ENCODE measurements at places on chromosomes 5 and 9.

DNA sequence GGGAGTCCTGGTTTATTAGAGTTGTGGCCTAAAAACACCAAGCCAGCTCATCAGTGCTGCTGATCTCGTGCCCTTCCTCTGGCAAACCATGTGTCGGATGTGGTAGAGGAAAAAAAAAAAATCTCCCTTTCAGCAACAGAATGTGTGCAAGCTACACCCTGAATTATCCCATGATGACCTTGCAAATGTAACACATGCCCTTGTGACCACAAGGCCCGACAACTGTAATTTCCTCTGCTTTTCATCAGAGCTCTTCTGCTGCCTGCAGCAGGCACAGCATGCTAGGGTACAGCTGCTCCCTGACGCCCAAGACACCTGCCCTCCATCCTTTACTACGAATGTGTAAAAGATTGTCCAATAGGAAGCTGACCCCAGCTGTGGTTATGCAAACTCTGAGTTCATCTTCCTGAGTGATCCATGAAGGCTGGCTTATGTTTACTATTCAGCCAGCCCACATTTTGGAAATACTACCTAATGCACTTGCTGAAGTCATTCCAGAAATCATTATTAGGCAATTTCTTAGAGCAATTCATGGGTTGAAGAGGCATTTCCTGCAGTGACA, 14.6 kb upstream of the BNC2 start:
- DNase-seq = no peak

- DNase-seq = no peak
Measured at GRCh38 chr9:89426384-89426961, 71.4 kb downstream of the SEMA4D start.

DNA sequence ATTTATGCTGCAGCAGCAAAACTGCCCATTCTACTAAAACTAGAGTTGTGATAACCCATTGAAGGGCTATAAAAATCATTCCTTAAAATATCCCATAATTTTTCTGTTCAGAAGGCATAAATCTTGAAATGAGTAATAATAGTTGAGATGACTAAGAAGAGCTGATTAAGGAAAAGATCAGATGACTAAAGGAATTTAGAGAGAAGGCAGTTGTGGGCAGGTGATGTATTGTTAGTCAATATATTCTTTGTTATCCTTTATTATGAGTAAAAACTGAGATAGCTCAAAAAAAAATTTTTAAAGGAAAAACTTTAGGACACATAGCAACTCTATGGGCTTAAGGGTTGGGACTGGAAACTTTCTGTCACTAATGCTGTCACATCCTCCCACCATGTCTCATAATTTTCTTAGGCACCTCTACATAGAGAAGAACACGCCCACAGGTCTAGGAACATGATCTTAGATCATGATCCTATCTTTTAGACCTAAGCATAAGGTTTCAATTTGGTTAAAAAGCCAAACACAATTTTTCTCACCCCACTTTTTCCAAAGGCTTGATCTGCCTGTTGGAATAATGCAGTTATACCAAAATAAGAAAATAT, 597.5 kb upstream of the MEF2C start:
- no peak for DNase-seq

DNA sequence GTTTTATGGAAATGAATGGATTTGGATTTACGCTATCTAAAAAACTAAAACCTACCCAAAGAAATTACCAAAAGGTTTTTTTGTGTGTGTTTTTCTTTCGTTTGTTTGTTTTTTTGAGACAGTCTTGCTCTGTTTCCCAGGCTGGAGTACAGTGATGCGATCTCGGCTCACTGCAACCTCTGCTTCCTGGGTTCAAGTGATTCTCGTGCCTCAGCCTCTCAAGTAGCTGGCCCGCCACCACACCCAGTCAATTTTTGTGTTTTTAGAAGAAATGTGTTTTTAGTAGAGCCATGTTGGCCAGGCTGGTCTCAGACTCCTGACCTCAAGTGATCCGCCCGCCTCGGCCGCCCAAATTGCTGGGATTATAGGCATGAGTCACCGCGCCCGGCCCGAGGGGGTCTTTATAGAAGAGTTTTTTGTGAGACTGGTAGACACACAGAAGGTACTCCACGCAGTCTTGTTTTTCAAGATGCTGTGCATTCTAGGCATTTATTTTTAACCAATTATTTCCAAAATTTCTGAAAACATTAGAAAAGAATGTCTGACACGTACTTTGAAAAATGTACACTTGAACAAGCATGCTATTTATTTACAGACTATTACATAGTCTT, 75.7 kb downstream of the NR6A1 start:
- peak; percentile 66 for DNase-seq

DNA sequence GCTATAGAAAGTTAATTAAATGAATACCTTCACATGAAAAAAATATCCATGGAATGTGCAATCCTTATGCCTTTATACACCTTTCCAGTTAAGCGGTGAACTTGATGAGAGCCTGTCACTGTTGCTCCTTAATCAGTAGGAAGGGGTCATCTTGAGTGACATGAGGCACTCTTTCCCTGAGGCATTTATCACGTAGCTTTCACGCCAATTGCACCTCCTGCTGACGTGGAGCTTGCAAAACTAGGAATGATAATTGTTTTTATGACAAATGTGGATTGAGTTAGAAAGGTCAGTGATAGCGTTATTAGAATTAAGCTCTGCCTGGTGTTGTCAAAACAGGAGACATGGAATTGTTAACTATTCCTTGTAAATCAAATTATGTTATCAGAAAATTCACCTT, 79.7 kb downstream of the SLF1 start:
- no peak for DNase-seq

DNA sequence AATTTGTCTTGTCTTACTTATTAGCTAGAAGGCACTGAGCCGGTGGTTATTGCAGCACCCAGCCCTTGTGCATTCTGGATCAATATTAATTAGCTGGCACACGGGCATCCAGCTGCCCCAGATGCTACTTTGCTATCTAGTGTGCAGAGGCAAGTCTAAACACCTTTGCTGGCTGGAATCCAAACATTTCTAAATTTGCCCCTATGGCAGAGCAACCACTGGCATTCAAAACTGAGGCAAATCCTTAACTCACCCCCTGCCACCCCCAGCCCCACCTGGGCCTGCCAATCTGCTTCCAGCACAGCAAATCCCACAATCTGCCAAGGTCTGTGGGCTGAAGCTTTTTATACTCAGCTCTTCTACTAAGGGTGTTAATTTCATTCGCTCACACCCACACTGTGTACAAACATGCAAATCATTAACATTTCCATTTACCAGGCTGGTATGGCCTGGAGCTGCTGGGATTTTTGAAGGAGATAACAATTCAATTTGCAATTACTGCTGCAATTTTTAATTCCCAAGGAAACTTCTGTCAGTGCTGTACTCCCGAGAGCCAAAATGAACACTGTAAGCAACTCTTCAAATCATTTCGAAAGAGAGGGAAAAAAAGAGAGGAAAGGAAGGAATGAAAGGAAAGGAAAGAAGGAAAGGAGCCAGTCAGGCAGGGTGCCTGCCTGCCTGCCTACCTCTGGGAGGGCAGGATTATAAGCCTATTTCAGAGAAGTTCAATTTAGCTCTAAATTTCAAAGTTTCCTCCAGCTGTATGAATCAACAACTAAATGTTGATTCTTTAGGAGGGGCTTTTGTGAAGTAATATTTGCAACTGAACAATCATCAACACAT, 35.5 kb downstream of the RAPGEF1 start:
- DNase-seq = no peak

GRCh38 chr5:52898961-52899680, 90.0 kb upstream of the ITGA2 start:
- no peak for DNase-seq

DNA sequence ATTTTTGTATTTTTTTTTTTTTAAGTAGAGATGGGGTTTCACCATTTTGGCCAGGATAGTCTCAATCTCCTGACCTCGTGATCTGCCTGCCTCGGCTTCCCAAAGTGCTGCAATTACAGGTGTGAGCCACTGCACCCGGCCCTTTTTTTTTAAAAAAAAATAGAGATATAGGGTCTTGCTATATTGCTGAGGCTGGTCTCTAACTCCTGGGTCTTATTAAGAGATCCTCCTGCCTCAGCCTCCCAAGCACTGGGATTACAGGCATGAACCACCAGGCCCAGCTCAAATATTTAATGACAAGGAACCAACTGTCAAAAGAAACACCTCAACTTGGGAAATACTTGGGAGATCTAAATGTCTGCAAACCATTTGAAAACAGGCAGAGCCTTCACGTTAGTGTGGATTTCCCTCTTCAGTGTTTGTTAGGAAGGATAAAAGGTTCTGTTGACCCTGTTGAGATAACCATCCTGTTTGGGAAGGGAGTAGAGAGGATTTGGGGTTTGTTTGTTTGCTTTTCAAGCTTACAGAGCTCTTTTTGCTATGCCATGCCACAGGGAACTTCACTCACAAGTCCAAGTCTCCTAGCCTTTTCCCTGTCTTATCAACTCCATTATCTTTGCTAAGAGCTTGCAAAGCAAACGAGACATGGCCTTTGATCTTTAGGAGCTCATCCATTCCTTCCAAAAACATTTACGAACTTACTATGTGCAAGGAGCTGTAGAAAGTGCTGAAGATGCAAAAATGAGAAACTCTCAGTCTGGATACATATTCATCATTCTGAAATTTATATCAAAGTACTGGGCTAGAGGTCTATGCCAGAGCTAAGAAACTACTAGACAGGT, 7.5 kb downstream of the FAXDC2 start:
- no peak for DNase-seq

DNA sequence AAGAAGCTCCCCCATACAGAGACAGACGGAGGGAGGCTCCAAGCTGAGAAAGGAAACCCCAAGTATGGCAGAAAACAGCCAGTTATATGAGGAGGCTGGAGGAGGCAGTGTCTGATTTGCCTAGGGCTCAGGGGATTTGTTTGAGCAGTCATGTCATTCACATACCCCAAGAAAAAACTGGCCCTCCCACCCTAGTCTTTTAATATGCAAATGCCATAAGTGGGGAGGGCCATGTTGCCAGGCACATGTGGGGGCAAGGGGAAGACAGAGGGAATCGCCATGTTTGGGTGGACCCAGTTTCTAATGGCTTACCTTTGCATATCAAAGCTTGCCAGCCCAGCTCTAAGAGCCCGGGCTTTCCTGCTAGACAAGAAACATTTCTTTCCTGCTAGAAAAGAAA, 1163.8 kb downstream of the TAF11L14 start:
- DNase-seq = no peak

GRCh38 chr9:116027951-116028350, 125.6 kb upstream of the PAPPA start:
- DNase-seq = no peak

DNA sequence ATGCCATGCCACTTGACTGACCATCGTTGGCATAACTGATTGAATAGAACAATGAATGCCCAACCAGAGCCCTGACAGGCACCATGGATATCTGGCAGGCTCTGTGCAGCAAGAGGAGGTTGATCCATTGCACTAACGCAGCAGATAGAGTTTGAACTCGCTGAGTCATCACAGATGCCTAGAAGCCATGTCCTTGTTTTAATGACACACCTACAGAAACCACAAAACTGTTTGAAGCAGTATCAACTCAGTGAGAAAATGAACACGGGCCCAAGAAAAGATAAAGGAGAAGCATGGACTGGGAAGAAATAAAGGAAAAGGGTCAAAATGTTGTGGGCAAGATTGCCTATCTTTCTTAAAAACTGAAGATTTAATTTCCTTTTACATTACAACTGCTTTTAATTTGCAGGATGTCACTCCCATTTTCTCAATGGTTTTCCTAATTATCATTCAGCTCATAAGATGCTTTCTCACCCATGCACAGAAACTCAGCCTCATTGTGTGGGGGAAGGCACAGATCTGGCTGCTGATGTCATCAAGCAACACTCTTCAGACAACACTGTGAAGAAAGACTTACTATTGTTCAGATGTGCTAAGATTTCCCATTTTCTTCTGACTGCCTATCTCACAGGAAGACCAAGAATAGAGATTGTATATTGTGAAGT, 129.0 kb downstream of the PIK3R1 start:
- no peak for DNase-seq

- no peak for DNase-seq
Measured at GRCh38 chr5:83586874-83587776, 115.6 kb downstream of the VCAN start.

DNA sequence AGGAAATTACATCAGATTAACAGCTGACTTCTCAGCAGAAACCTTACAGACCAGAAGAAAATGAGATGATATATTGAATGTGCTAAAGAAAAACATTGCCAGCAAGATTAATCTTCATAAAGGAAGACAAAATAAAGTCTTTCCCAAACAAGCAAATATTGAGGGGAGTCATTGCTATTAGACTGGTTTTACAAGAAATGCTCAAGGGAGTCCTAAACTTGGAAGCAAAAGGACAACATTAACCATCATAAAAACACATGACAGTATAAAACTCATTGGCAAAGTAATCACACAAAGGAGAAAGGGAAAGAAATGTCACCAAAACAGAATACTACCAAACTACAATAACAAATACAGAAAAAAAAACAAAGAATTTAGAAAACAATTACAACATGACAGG, 101.7 kb downstream of the FBXL17 start:
- DNase-seq = no peak

All from Right ventricle myocardium inferior (tissue), 1 donor.